Tibial artery (tissue), 4 donors: ENCODE measurements at places on chromosomes 4 and X.

GRCh38 chr4:55834086-55834795, 14.7 kb downstream of the EXOC1L start:
- no peak overlapping the region for H3K4me3 ChIP-seq
- no peak for DNase-seq
- no peak overlapping the region for H3K27ac ChIP-seq
- H3K27me3 ChIP-seq: no peaks in the 10 kb centered on the region
- no peaks in the 10 kb centered on the region for H3K4me1 ChIP-seq

GRCh38 chr4:152586668-152587067, 50.8 kb upstream of the FBXW7 start:
- DNase-seq: no peak
- no peak overlapping the region for H3K4me3 ChIP-seq
- H3K27ac ChIP-seq: no peak overlapping the region
- H3K27me3 ChIP-seq: no peaks in the 10 kb centered on the region
- H3K4me1 ChIP-seq: peaks cover 10% of the 10 kb centered on the region

GRCh38 chr4:13570916-13571315, 26.6 kb upstream of the NKX3-2 start:
- no peaks in the 10 kb centered on the region for H3K4me1 ChIP-seq
- peaks cover 69% of the 10 kb centered on the region for H3K36me3 ChIP-seq
- H3K4me3 ChIP-seq: no peak overlapping the region
- H3K27ac ChIP-seq: no peak overlapping the region

- H3K4me3 ChIP-seq: no peak overlapping the region
- DNase-seq: no peak
- peak overlapping the region; percentile 16 for H3K27ac ChIP-seq
- H3K4me1 ChIP-seq: no peaks in the 10 kb centered on the region
Measured at GRCh38 chr4:38266616-38267015, 306.4 kb downstream of the PTTG2 start.

DNA sequence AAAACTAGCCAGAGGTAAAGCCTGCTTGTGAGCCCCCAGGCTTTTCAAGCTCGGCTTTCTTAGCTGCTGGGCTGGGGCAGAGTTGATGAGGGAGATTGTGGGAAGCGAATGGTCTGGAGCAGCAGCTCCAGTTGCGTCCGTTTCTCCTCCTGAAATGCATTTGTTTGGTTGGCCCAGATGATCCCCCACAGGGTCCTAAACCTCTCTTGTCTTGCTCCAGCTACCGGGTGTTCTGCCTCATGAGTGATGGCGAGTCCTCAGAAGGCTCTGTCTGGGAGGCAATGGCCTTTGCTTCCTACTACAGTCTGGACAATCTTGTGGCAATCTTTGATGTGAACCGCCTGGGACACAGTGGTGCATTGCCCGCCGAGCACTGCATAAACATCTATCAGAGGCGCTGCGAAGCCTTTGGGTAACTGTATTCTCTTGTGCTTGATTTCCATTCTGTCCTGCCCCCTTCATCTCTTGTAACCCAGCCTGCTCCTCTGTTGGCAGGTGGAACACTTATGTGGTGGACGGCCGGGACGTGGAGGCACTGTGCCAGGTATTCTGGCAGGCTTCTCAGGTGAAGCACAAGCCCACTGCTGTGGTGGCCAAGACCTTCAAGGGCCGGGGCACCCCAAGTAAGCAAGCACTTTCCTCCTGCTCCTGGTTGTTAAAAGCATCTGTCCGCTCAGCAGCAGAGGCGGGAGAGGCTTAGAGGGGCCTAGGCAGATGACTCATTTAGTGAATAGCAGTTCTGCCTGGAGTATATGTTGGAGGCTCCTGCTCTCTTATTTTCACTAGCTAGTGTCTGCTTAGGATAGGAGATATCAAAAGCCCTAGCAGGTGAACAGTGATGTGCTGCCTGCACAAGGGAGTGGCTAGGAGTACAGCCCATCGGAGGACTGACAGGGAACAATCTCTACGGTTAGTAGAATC, 15.3 kb downstream of the TKTL1 start:
- H3K4me3 ChIP-seq: no peak overlapping the region
- H3K36me3 ChIP-seq: no peaks in the 10 kb centered on the region

- H3K4me1 ChIP-seq: no peaks in the 10 kb centered on the region
- no peak overlapping the region for H3K4me3 ChIP-seq
- H3K27me3 ChIP-seq: no peaks in the 10 kb centered on the region
- peak overlapping the region; percentile 40 for H3K27ac ChIP-seq
Measured at GRCh38 chr4:48173056-48173991, 39.3 kb upstream of the TXK start.

- H3K36me3 ChIP-seq: no peaks in the 10 kb centered on the region
- no peak for DNase-seq
- no peak overlapping the region for H3K27ac ChIP-seq
- H3K27me3 ChIP-seq: no peaks in the 10 kb centered on the region
Measured at GRCh38 chrX:103716962-103717361, 6.3 kb downstream of the TMEM31 start.

- no peaks in the 10 kb centered on the region for H3K4me1 ChIP-seq
- H3K4me3 ChIP-seq: no peak overlapping the region
- H3K36me3 ChIP-seq: no peaks in the 10 kb centered on the region
- H3K27me3 ChIP-seq: no peaks in the 10 kb centered on the region
- no peak overlapping the region for H3K27ac ChIP-seq
Measured at GRCh38 chr4:189809839-189810238, 130.8 kb upstream of the FRG1 start.

- H3K27ac ChIP-seq: peak overlapping the region; percentile 86
- H3K4me3 ChIP-seq: peak overlapping the region; percentile 76
- H3K36me3 ChIP-seq: no peaks in the 10 kb centered on the region
Measured at GRCh38 chrX:54494166-54494988, 1.7 kb downstream of the FGD1 start.

GRCh38 chrX:107744868-107745267, 30.7 kb downstream of the TSC22D3 start:
- no peak overlapping the region for H3K4me3 ChIP-seq
- H3K4me1 ChIP-seq: peaks cover 73% of the 10 kb centered on the region
- no peaks in the 10 kb centered on the region for H3K27me3 ChIP-seq
- DNase-seq: no peak
- no peak overlapping the region for H3K27ac ChIP-seq

- no peak overlapping the region for H3K4me3 ChIP-seq
- no peaks in the 10 kb centered on the region for H3K27me3 ChIP-seq
- DNase-seq: no peak
- no peaks in the 10 kb centered on the region for H3K4me1 ChIP-seq
- H3K27ac ChIP-seq: no peak overlapping the region
- H3K36me3 ChIP-seq: no peaks in the 10 kb centered on the region
Measured at GRCh38 chr4:150381036-150381435, 200.9 kb upstream of the MAB21L2 start.
